ENCODE measurements at places on chromosomes 2 and 18. TPM values are rescaled to one million over a fixed set of nuclear protein-coding genes. Genes with fewer than 3 reads are reported as not detected.

UPP2 gene
- total RNA-seq = not detected

HMSD gene
- total RNA-seq = 7.8 TPM

TFPI gene
- total RNA-seq = 106 TPM

SCG2 gene
- total RNA-seq = 0.80 TPM

SAP130 gene
- 25.9 TPM for total RNA-seq

GRCh38 chr18:48844271-48844670 lies 106.5 kb downstream of the SMAD7 start:
- DNase-seq = no peak

- no peak for DNase-seq
Observed at GRCh38 chr18:36089001-36089400, 21.6 kb upstream of the RPRD1A start.

DNA sequence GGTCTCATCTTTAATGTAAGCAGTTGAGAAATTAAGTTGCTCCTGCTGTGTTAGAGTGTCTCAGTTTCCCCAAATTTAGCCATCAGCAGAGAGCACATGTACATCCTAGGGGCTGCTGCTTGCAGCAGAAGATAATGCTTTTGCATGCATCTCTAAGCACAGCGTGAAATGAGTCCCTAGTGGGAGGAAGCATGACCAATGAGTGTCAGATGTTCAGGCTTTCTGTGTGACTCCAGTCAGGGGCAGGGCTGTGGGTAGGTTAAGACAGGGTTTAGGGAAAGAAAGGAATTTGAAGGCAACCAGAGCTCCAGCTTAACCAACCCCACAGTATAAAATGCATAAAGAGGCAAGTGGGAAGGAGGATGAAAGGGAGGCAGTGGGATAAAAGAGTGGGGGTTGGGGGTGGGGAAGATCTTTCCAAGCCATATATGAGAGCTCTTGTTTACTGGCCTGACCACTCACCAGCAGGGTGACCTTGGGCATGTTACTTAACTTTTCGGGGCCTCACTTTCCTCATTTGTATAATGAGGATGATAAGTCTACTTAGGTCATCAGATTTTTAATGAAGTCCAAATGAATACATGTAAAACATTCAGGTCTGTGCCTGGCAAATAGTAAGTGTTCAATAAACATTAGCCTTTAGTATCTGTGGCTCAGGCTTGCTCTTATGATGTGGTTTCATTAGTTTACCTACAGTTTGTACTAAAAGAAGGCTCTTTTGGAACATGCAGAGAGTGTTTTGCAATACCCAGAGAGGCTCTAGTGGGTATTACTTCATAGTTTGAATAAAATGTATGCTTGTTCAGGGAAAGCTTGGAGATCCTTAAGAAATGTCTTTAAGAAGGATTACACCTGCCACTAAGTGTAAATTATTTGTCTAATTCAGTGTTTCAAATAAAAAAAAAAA lies 42.7 kb upstream of the PELI1 start:
- DNase-seq = no peak

GRCh38 chr2:100042562-100042961 lies 99.8 kb downstream of the AFF3 start:
- DNase-seq = no peak

DNA sequence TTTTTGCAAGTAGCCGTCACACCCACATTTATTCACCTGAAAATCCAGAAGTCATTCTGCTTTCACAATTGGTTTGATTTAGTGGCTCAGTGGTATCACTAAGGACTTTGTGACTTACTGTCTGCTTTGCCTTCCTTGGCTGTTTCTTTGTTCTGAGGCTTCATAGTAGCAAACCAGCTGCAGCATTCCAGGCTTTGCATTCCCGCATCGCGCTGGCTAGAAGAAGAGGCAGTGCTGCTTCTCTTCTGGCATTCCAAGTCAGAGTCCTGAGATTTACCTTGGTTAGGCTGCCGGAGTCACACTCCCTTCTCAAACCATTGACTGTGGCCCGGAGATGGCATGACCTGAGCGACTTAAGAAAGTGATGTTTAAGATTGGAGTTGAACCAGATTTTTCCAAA lies 35.1 kb downstream of the MYO1B start:
- no peak for DNase-seq

- DNase-seq = no peak
Observed at GRCh38 chr2:217058791-217059755, 199.2 kb upstream of the TNP1 start.

DNA sequence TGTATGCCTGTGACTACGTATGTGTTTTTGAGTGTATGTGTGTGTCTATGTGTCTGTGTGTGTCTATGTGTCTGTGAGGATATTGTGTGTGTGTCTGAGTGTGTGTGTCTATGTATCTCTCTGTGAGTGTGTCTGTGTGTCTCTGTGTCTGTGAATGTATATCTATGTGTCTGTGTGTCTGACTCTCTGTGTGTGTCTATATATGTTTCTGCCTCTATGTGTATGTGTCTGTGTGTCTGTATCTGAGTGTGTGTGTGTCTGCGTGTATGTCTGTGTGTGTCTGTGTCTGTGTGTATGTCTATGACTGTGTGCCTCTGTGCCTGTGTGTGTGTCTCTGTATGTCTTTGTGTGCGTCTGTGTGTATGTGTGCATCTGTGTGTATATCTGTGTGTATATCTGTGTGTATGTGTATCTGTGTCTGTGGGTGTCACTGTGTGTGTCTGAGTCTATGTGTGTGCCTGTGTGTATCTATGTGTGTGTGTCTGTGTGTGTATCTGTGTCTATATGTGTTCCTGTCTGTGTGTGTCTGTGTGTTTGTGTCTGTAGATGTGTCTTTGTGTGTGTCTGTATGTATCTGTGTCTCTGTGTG lies 172.7 kb downstream of the MYCN start:
- DNase-seq = no peak

DNA sequence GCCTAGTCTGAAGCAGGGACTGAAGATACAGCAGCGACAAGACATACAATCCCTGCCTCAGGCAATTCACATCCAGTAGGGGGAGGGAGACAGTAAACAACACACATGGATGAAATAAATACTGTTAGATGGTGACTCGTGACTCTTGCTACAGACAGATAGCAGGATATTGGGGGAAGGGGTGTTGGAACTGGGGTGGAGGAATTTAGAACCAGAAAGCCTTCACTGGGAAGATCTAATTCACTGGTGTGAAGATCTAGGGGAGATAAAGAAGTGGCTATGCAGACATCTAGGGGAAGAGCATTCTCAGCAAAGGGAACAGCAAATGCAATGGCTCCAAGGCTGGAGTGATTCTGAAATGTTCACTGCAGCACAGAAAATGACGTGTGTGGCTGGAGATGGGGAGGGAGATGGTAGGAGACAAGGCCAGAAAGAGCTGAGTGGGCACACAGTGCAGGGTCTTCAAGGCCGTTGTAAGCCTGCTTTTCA lies 52.6 kb upstream of the TMEM163 start:
- DNase-seq = no peak

DNA sequence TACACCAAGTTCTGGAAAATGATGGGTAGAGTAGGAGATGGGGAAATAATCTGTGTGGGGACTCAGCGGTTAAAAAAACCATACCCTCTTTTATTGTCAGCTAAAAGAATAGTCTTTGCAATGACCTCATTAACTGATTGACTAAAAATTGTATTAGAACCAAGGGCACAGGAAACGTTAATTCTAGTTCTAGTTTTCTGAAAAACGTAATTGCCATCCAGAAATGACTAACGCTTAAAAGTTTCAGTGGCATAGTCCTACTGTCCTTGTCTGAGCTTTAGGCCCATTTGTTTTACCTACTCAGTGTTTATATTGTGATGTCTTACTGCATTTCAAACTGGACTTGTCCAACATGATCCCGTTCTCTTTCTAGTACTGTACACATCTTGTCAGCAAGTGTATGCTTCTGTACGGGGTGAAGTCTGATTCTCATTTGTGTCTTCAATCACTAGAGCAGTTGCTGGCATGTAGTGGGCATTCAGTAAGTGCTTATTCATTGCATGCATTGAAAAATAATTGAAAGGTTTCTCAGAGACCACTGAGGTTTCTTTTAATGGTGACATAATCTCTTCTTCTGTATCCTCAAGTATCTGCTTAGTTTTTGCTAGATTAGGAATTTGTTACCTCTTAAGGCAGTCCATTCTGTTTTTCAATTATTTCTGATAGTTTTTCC lies 81.5 kb downstream of the ZNF407 start:
- no peak for DNase-seq

DNA sequence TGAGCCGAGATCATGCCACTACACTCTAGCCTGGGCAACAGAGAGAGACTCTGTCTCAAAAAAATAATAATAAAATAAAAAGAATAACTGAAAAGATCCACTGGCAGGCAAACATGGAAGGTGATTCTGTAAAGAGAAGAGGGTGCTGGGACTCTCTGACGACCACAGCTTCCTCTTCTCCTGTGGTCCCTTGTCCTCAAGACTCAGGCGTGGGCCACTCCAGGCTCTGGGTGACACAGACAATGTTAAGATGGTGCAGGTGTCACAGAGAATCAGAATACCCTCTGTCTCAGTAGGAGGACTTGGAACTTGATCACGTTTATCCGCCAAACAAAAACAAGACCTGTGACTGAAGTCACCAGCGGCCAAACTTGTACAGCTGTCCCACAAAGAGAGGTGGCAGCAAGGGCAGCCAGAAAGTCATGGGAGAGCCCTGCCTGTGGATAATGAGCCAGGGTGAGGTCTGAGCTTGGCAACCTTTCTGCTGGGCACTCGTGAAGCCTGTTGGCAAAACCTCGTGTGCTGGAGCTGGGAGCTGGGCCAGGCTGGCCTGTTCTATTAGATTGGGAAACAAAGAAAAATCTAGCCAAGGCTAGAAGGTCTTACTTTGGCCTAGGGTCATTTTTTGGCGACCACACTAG lies 76.4 kb upstream of the ITGA6 start:
- no peak for DNase-seq

- DNase-seq = no peak
Observed at GRCh38 chr2:106537791-106538191, 50.6 kb downstream of the CD8B2 start.
